ENCODE measurements at places on chromosomes 7 and 10. TPM values are rescaled to one million over a fixed set of nuclear protein-coding genes. Genes with fewer than 3 reads are reported as not detected.

DNA sequence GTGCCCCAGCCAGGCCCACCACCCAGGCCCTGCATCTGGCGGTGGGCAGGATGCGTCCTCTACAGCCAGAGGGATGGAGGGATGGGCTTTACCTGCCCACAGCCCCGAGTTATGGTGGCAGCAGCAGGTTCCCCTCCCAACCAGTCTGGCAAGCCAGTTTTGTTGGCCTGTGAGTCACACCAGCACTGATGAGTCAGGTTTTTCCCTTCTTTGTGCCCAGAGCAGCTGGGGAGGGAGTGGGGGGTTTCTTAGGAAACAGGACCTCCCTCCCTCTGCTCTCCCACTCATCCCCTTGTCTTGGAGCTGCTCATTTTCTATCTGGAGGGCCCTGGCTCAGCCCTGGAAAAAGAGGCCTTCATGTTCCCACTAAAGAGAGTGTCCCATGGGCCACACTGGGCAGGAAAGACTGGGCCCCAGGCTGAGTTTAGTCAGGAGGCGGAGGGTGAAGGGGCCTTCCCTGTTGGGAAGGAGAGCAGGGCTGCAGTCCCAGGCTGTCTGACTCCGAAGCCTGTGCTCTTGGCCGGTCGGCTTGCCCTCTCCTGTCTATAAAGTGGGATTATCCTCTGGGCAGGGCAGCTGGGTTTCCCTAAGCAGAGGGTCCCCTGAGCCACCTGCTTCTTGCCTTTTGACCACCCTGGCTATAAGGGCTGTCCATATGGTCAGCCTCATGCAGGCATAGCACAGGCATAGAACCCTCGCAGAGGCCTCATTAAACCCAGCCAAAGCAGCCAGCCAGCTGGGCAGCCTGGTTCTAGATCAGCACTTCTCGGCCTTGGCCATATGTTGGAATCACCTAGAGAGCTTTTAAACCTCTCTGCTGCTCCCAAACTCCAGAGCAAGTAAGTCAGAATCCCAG lies 30.2 kb upstream of the ANKRD2 start:
- no peak for DNase-seq

GHITM gene
- 218 TPM for total RNA-seq

- no peak for DNase-seq
These were observed 51.9 kb upstream of the PIK3AP1 start for GRCh38 chr10:96772196-96772595.

GRCh38 chr10:35377050-35377728 lies 40.9 kb downstream of the CCNY start:
- DNase-seq, result no peak

DNA sequence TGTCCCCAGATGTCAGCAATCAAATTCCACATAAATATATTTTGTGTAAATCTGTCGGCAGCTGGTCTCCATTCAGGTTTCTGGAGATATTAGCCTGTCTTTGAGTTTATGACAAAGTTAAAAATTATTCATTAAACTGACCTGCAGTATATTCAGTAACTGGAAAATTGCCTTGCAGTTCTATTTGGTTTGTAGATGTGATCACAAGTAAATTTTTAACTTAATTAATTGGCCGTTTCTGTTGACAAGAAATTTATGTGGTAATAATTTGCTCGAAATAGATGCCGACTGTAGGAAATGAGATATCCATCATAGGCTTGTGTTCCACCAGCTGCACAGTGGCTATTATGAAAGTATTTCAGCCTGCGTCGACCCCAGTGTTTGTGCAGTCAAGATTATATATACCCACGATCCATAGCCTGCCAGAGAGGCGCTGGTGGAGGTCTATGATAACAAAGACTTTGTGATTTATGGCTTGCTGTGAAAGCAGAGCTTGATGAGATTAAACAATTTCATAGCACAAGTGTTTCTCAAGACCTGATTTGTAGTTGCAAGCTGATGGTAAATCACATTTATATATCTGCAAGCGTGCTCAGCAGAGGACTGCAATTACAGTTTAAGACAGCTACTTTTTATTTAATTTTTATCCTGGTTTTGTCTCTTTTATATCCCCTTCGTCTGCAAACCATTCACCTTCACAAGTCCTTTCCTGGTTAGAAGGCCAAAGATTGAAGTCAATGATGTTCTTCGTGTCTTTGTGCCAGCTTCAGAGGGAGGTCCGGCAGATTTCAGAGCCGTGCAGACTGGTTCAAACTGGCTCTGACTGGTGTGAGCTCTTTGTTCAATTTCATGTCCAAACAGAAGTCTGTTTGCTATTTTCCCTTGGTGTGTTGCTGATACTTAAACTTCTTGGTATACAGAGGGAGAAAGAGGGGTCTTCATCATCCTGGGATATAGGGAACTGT lies 850.9 kb downstream of the LRMDA start:
- no peak for DNase-seq

- no peak for DNase-seq
These were observed 63.3 kb upstream of the CHST15 start for GRCh38 chr10:124156524-124157260.

Data from CD8-positive, alpha-beta memory T cell (primary cell).